ENCODE measurements at places on chromosomes 6 and 20.

DNA sequence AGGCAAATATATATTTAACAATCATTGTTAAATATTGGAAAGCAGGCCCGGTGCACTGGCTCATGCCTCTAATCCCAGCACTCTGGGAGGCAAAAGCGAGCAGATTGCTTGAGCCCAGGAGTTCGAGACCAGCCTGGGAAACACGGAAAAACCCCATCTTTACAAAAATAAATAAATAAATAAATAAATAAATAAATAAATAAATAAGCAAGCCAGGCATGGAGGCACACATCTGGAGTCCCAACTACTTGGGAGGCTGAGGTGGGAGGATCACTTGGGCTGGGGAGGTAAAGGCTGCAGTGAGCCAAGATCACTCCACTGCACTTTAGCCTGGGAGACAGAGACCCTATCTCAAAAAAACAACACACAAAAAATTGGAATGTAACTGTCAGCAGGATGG is 53.7 kb downstream of the ZFP64 start:
- no peak for DNase-seq

GRCh38 chr6:8065519-8065911 is 1.3 kb upstream of the BLOC1S5 start:
- DNase-seq: no peak

DNA sequence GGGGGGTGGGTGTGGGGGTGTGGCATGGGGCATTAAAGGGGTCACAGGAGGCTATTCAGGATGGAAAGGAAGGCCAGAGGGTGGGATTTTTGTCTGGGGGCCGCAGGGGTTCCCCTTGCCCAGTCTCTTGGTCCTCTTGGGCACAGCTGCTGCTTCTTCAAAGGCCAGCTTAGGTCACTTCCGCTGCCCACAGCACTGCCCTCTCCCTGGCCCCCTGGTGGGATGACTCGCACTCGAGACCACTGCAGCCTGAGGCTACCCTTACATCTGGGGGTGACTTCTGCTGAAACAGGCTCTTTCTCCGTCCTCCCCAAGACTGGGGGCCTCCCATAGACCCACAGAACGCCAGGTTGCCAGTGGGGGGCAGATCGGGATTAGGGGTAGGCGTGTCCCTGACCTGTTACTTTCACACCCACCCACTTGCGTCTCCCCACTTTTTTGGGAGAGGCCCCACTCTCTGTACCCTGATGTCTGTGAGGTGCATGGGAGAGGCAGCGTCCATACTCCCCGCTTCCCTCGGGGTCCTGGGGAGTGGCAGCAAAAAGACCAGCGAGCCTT is 1.3 kb downstream of the LKAAEAR1 start:
- DNase-seq: no peak

GRCh38 chr6:63571361-63572043 is 778 bp upstream of the LOC128125822 start:
- DNase-seq: no peak

DNA sequence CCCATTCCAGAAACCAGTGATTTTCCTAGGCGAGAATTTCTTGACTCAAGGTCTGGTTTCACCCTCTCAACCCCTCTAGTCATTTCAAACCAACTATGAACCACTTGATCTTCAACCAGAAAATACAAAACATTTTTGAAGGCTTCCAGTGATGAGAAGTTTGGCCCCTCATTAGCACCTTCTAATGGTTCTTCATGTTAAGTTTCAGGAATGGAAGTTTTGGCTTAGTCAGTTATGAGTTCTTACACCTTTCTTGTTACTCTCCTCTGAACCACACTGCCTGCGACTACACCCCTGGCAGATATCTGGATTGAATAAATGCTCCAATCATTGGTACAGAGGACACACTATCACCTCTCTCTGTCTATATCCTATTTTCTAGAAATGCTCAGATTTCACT is 67.2 kb downstream of the GJA10 start:
- no peak for DNase-seq

GRCh38 chr6:42566614-42567208 is 2.9 kb downstream of the UBR2 start:
- no peak for DNase-seq

DNA sequence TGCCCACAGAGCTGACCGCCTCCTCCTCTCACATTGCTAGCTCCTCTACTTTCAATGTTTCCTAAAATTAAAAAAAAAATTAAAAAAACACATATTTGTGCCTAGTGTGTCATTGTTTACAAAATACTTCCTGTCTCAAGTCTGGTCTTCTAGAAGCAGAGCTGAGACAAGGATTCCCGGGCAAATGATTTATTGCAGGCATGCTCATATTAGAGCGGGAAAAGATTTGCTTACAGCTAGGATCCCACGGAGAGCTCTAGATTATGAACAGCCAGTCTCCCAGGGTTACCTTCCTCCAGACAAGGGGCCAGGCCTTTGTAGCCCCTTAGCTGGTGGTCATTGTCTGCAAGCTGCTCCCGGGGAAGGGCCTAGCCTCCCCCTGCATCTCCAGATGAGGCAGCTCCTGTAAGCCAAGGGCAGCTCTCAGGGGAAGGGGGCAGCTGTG is 9.4 kb downstream of the PACSIN1 start:
- no peak for DNase-seq

GRCh38 chr6:34810936-34811632 is 19.2 kb downstream of the BLTP3A start:
- no peak for DNase-seq

DNA sequence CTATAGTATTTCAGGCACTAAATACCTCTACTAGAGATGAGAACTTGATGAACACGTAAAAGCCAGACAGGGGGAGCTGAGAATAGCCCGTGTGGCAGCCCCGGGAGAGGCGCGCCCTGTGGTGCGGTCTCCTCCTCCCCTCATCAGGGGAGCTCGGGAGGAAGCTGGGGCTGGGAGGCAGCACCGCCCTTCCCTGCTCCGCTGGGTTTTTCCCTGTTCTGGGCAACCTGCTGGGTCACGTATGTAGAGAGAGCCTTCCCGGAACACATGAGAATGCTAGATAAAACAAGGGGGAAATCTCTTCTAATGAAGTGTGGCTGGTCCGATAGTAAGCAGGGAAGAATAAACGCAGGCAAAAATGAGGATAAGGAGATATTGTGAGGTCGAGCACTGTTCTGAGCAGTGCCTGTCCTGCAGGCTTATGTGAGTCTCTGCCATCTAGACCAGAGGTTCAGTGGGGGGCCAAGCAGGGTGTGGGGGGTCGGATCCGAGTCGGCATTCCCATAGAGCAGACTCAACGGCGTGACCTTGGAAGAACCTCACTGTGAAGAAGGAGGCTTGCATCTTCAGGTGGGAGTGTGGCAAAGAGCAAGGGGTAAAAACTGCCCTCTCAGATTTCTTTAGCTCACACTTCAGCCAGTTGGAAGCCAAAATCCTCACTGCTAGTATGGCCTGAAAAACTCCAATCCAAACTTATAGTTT is 13.4 kb upstream of the RPS6KA2 start:
- no peak for DNase-seq

DNA sequence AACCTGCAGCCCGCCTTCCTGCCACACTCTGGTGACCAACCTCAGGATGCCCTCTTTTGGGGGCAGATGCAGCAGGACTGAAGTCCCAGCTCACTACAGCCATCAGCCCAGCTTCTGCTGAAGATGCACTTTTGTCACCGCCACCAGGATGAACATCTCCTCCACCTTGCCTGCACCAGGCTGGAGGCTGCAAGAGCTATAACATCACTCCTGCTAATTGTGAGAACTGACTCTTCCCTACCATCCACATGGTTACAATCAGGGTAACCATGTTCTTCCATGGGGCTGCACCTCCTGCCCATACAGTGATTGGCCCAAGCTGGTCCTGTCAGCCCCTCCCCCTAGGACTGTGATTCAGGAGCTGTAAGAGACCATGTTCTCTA is 2.0 kb upstream of the ACTL10 start:
- DNase-seq: no peak

- DNase-seq: no peak
These were observed 29.6 kb downstream of the GCNT2 start for GRCh38 chr6:10550764-10551163.

GRCh38 chr6:3757241-3757641 is 5.7 kb upstream of the PXDC1 start:
- DNase-seq: no peak

DNA sequence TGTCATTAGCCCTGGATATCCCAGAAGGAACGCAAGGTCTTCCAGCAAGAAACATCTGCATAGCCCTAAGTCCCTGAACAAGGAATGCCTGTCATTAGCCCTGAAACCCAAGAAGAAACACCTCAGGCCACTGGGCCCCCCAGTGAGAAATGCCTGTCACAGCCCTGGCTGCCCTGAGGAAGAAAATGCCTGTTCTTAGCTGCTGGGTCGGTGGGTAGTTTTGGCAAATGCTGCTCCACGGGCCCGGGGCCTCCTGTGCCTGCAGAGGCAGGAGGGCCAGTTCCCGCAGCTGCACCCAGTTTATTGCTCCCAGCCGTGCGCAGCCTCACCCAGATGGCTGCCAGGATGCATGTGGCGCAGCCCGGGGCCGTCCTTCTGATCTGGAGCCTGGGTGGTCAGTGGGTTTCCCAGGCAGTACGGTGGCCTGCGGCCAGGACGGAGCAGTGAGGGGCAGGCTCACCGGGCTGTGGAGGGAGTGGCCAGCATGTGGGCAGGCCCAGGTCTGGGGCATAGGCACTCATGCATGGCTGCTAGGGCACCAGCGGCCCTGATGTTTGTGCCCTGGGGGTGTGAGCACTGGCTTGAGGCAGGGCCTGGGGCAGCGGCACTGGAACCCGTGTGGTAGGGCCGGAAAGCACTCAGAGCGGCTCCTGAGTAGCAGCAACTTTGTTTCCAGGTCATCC is 219.0 kb downstream of the ERMARD start:
- no peak for DNase-seq

- no peak for DNase-seq
These were observed 30.1 kb downstream of the SF3B5 start for GRCh38 chr6:144065213-144065660.

GRCh38 chr6:96212066-96212465 is 196.3 kb downstream of the FUT9 start:
- no peak for DNase-seq

DNA sequence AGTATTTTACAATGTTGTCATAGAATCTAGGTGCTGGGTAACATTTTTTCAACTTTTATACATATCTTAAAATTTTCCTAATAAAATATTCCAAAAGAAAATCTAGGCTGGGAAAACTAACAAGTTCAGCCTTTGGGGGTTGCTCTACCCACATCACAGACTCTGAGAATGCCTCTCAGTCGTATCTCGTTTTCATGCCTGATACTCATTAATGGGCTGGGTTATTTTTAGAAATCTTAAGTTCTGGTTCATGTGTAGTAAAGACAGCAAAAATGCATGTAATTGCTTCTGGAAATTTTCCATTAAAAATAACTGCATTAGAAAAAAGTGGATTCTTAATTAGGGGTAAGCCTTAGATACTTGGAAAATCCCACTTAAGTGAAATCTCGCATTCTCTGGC is 149.3 kb downstream of the SLC24A3 start:
- DNase-seq: no peak

DNA sequence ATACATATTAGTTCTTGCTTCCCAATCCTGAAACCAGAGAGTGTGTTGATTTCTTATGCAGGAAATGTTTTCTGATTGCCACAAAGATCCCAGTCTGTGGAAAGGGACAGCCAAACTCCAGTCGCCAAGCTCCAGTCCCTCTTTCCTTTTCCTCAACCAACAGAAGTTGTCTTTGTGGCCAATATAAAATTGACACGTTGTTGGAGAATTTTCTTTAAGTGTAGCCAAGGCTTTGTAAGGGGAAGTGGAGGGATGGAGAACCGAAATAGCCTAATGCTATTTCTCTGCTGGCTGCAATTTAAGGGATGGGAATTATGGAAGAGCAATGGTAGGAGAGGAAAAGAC is 5.4 kb downstream of the ADGRB3 start:
- no peak for DNase-seq

- no peak for DNase-seq
These were observed 474.4 kb upstream of the RNF217 start for GRCh38 chr6:124487623-124488431.

DNA sequence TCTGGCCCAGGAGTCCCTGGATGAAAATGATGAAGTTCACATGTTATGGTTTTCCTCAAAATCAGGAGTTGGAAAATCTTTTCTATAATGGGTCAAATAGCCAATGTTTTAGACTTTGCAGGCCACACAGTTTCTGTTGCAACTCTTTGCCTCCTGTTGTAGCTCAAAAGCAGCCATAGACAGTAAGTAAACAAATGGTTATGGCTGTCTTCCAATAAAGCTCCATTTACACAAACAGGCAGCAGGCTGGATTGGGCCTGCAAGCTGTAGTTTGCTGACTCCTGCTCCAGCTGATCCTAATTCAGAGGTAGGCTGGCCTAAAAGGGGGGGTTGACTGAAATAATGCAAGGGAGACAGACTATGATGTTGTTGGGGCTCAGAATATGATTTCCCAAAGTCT is 33.0 kb downstream of the METTL24 start:
- DNase-seq: no peak

All from activated CD4-positive, alpha-beta T cell treated with anti-CD3 and anti-CD28 coated beads for 1 hour (primary cell).